ENCODE measurements at places on chromosomes 1 and 21.

GRCh38 chr1:214582289-214582891 is 20.6 kb upstream of the CENPF start:
- DNase-seq = no peak

GRCh38 chr21:39456665-39457064 is 4.9 kb downstream of the SH3BGR start:
- DNase-seq = no peak

GRCh38 chr1:206706806-206707366 is 22.2 kb downstream of the MAPKAPK2 start:
- no peak for DNase-seq

GRCh38 chr1:233738850-233739249 is 124.9 kb downstream of the KCNK1 start:
- no peak for DNase-seq

DNA sequence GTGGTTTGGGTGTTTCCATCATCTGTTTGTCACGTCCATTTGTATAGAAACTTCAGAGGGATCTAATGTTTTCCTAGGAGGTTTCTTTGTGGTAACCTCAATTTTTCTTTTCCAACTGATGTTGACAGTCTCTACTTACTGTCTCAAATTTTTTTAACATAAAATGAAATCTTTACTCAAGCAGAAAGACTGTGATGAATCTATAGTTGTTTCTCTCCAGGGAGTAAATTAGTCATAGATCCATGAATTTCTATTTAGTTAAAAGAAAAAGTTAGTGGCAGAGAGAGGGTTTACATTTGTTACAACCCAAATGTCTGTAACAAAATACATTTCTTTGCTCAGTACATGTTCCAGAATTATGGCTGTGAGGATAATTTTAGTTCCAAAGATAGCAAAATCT is 161.6 kb downstream of the DISP1 start:
- no peak for DNase-seq

- no peak for DNase-seq
These were observed 470 bp upstream of the MTMR11 start for GRCh38 chr1:149936992-149937705.

GRCh38 chr1:34876406-34876805 is 16.9 kb upstream of the SMIM12 start:
- DNase-seq = no peak

GRCh38 chr1:35554266-35555211 is 2.7 kb downstream of the KIAA0319L start:
- no peak for DNase-seq

GRCh38 chr1:213110349-213111300 is 59.6 kb downstream of the RPS6KC1 start:
- DNase-seq = no peak

- no peak for DNase-seq
These were observed 4.7 kb downstream of the TAS1R3 start for GRCh38 chr1:1335792-1336248.

GRCh38 chr1:29849038-29849750 is 612.9 kb downstream of the PTPRU start:
- peak; percentile 1 for DNase-seq

- DNase-seq = peak; percentile 10
These were observed 201.0 kb downstream of the SIPA1L2 start for GRCh38 chr1:232428786-232429530.

GRCh38 chr1:17847111-17847510 is 92.0 kb downstream of the ACTL8 start:
- no peak for DNase-seq

- DNase-seq = peak; percentile 53
These were observed 38.7 kb upstream of the HMGN1 start for GRCh38 chr21:39387461-39388037.

GRCh38 chr1:227174164-227174563 is 144.1 kb downstream of the CDC42BPA start:
- peak; percentile 82 for DNase-seq

DNA sequence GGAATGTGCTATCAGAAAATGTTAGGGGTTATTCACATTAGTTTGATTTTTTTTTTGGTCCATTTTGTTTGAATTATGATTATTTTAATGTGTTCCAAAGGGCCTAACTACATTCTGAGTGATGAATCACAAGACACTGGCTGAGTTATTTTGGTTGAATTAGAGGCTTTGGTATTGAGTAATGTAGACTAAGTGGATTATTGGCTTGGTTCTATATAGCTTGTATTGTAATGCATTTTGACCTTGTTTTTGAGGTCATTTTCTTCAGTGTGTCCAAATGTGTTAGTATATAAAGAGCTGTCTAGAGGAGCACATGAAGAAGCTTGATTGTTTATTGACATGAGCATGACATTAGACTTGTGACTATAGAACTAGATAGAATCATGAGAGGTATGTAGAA is 3.4 kb downstream of the ZNF326 start:
- no peak for DNase-seq

DNA sequence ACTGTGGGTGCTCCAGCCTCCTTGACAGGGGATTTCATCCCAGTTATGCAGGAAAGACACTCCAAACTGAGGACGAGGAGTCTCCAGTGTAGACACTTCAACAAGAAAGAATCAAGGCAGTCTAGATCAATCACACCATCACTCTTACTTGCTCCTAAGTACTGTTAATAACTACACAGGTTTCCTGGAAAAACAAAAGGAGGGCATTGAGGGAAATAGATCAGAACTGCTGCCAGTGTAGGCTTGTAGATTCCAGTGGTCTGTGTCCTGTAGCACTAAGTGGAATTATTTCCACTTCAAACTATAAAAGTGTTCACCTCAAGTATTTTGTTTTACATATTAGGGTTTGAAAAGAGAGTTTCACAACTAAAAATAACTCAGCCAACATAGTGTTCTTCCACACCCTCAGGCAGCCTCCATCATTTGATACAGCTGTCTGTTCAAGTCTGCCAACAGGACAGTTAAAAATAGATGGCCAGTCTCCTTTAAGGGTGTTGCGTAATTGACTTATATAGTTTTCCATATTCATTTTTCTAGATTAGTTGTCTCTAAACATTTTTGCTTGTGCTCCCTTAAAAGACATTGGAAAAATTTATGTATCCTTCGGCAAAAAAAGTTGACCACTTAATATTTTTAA is 32.0 kb upstream of the AGL start:
- DNase-seq = peak; percentile 5

GRCh38 chr1:231803353-231803752 is 176.8 kb downstream of the DISC1 start:
- no peak for DNase-seq

GRCh38 chr1:54302549-54302948 is 102.6 kb downstream of the MRPL37 start:
- DNase-seq = no peak

DNA sequence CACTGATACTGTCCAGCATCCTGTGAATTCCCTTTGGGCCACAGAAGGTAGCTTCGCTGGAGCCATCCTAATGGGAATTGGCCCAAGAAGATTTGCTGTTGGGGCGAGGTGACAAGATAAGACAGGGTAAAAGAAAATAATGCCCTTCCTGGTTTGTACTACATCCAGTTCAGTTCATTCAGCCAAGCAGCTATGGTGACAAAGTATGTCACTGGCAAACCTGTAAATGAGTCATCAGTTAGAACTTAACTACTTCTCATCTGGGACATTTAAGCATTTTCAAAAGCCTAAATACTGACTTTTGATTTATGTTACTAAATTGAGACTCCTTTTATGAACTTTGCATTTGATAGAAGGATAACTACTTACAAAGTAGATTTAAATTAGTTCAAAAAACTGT is 54.2 kb downstream of the WDR64 start:
- no peak for DNase-seq

- no peak for DNase-seq
These were observed 6.6 kb upstream of the TINAGL1 start for GRCh38 chr1:31569596-31570173.

GRCh38 chr21:35377505-35378090 is 328.5 kb upstream of the RUNX1 start:
- no peak for DNase-seq

DNA sequence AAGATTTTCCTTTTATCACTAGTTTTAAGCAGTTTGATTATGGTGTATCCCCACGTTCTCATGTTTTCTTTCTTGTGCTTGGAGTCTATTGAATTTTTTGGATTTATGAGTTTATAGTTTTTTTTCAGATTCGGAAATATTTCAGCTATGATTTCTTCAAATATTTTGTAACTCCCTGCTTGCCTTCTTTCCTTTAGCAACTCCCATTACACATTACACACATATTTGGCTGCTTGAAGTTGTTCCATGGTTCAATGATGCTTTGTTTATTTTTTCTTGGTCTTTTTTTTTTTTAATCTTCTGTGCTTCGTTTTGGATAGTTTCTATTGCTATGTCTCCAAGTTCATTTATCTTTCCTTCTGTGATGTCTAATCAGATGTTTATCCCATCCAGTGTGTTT is 48.5 kb upstream of the WARS2 start:
- no peak for DNase-seq

- no peak for DNase-seq
These were observed 8.7 kb downstream of the FGR start for GRCh38 chr1:27626031-27626935.

DNA sequence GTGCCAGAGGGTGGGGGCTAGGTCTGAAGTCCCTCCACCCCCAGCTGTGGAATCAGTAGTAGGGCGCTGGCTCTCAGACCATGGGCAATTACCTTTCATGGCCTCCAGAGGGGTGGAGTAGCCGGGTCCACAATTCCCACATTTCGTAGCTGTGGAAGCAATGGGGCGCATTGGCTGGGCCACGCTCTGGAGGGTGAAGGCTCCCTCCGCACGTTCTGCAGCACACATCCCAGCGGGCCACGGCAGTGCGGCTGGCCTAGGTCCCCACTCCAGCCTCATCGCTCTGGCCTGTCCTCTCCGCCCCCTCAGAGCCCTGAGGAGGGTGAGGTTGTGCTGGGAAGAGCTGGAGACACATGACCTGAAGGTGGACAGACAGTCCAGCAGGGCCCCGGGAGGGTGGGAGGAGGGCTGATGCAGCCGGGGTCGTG is 2.9 kb downstream of the SELENBP1 start:
- no peak for DNase-seq

DNA sequence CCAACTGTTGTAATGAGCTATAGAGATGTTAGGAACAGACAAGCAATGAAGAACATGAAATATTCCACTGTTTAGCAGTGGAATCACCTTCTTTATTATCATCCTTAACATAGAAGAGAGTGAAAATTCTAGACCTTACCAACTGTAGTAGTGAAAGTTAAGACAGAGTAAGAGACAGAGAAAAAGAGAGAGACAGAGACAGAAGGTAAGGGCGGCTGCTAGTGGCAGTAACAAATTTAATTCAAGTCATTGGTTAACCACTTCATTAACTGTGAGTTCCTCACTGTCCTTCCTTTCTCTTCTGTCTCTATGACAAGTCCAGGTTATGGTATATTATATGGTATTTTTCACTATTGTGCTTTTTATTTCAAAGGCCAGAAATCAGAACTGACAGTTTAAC is 355.7 kb upstream of the ESRRG start:
- no peak for DNase-seq

GRCh38 chr21:33434770-33435360 is 31.7 kb downstream of the IFNGR2 start:
- DNase-seq = peak; percentile 65

GRCh38 chr1:43363935-43364525 is 3.8 kb downstream of the ELOVL1 start:
- no peak for DNase-seq

GRCh38 chr1:18637962-18638834 is 7.6 kb downstream of the PAX7 start:
- no peak for DNase-seq

GRCh38 chr1:26411624-26412074 is 1.0 kb downstream of the LIN28A start:
- no peak for DNase-seq

DNA sequence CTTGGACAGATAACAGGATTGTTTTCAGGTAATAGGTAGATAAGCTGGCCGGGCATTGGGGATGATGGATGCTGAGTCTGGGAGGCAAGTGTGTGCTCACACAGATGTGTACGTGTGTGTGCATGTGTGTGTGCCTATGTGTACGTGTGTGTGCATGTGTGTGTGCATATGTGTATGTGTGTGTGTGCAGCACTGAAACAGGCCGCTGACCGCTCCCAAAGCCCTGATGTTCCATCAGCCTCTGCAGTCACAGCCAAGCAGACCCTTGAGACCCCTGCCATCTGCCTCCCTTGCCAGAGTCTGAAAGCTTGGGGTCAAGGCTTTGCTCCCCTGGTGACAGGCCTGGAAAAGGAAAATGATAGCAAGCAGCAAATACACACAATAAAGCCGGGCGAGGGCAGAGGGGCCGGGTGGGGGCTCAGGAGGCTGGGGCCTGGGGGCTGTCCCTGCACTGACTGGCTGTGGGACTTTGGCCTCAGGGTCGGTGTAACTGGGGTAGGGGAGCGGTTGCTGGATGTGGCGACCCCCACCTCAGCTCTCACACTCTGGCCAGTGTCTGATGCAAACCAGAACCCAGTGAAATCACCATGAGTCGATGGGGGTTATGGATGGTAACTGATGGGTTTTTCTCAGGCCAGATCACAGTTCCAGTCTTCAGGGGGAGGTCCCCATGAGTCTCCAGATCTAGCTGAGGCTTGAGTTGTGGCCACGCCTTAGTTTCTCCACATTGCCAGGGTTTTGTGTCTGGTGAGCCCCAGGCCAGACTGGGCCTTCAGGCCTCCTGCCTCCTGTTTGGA is 9.2 kb upstream of the TNFRSF8 start:
- no peak for DNase-seq

DNA sequence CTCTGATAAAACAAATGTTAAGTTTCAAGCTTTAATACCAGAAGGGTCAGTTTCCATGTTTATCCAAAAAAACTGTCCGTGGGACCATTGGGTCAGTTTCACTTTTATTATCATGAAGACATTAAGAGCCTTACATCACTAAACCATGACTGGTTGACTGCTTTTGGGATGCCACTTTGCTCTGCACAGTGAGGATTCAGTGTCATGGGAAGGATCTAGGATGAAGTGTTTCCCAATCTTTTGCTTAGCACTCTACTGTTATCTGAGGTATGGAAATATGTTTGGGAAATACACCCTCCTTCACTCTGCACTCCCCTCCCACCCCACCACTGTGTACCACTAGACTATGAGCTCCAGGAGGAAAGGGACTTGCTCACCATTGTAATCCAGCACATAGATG is 16.3 kb downstream of the RPS6KC1 start:
- no peak for DNase-seq

- DNase-seq = no peak
These were observed 6.1 kb upstream of the S100A2 start for GRCh38 chr1:153571706-153572105.

DNA sequence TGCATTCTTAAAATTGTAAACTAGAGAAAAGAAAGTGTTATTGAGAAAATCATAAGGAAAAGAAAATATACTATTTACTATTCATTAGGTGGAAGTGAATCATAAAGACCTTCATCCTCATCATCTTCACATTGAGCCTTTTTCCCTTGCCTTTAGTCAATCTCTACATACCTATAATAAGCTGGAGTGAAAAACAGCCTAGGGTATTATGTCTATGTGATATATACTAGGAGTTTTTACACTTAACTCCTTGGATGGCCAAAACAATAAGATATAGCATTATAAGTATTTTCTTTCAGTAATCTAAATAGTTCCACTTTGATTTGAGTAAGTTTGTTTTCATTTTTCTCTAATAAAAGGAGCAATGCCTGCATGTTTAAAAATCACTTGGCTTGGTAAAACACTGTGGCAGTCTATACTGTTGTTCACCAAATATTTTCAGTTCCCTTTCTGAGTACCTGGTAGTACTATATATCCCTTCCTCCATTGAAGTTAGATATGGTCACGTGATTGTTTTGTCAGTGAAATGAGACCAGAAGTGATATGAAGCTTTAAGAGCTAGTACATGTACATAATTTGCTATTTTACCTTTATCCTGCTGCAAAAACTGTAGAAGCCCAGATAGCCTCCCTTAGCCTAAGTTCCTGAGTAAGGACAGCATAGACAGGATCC is 78.3 kb downstream of the CLEC20A start:
- DNase-seq = no peak

GRCh38 chr1:67144696-67145095 is 9.9 kb upstream of the C1orf141 start:
- DNase-seq = no peak

Measured in fibroblast of skin of left biceps (primary cell).